Activated gamma-delta T cell treated with anti-CD3 and anti-CD28 coated beads, Interleukin-2, amount 50 U/mL, for 16 hours (primary cell): ENCODE measurements at places on chromosomes 4 and X.

- no peak for DNase-seq
Measured at GRCh38 chrX:6363188-6363587, 134.5 kb upstream of the NLGN4X start.

DNA sequence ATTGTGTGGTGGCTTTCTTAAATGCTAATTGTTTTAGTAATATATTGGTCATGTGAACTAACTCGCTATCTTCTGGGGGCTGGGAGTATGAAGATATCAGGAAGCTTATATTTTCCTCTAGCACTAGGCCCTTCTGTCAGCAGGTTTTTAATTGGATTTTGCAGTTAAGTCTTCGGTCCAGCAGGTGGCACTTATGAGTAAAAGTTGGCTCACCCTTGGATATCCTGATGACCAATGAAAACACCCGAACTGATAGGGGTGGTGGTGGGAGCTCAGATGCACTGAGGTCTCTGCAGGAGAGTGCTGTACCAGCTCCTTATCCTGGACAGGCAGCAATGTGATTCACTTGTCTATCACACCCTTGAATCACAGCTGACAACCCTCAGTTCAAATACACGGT, 1365.8 kb upstream of the DIAPH2 start:
- DNase-seq = no peak

GRCh38 chrX:132676102-132676501, 187.3 kb upstream of the MBNL3 start:
- DNase-seq = no peak

GRCh38 chr4:144302704-144303536, 162.4 kb upstream of the GYPA start:
- DNase-seq = no peak

DNA sequence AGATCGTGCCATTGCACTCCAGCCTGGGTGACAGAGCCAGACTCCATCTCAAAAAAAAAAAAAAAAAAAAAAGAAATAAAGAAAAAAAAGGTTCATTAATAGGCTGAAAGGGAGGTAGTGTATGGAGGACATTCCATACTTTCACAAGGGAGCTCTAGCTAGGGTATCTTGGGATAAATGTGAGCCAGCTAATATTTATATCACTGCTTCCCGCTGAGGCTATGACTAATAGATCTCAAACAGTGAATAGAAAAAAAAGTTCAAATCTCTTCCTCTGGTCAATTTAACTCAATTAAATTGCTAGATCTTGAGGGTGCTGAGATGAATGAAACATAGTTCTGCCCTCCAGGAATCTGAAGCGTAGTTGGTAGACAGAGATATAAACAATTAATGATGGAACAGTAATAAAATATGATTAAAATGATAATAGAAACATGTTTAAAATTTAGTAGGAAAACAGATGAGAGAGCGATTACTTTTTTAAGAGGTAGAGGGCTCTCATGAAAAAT, 55.7 kb upstream of the SHISA3 start:
- no peak for DNase-seq

DNA sequence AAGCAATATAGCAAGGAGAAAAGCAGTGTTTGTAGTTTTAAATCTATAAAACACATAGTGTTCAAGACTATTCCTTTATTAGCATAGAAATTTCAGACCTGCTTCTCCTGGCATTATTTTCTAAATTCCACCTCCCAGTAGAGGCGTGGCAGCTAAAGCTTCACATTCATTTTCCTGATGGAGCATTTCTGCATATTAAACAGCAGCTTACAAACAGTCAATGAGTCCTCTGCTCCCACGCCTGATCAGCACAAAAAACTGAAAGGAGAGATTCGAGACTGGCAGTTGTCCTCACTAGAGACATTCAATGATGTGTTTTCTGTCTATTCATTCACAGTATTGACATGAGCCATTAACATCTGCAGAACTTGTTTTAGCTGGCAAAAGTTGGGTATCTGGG, 61.4 kb downstream of the SHISA3 start:
- DNase-seq = no peak

GRCh38 chrX:109773374-109773773, 40.3 kb upstream of the ACSL4 start:
- no peak for DNase-seq

GRCh38 chrX:71170660-71171059, 26.0 kb downstream of the NLGN3 start:
- DNase-seq = no peak
